GM13977 (cell line): ENCODE measurements at places on chromosomes 7 and 10.

- peak; percentile 29 for DNase-seq
Observed at GRCh38 chr10:48448796-48449195, 142.3 kb downstream of the MAPK8 start.

DNA sequence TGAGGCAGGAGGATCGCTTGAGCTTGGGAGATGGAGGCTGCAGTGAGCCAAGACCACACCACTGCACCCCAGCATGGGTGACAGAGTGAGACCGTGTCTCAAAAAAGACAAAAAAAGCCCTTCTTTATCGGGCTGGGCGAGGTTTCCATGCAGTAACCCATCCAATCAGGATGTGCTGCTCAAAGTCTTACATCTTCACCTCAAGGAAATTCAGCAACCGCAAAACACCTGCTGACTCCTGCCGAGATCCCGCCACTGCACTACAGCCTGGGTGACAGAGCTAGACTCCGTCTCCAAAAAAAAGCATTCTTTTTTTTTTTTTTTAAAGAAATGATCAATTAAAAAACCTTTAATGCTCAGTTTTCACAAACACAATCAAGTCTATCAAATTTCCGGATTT is 75.7 kb upstream of the KCTD7 start:
- DNase-seq = no peak

DNA sequence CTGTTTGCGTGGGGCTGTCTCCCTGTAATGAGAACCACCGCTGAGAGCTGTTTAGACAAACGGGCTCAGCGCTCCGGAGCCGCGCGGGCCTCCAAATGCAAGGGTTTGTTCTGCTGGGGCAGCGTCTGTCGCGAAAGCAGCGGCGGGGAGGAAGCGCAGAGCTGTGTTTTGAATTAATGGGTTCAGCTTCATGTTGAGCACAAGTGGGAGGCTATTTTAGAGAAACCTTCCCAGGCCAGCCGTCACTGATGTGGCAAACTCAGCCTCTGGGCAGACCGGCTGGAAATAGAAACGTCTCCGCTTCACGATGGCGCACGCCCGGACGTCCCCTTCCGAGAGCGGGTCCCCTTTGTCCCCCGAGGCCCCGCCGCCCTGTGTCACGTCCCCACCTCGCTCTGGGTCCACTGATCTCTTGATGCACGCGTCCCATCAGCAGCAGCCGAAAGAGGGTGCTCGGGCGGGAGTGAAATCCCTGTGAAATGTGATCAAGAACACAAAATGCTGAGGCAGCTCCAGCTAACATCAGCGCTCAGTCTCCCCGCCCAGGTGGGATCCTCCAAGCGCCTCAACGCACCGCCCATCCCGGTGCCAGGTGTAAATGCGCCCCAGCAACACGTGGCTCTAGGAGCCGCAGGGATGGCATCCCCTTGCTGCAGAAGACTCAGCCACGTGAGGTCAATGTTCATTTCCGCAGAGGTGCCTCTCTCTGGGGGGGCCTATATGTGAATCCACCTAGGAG is 44.9 kb downstream of the BAMBI start:
- no peak for DNase-seq

- no peak for DNase-seq
Observed at GRCh38 chr7:71625545-71625944, 493.6 kb downstream of the GALNT17 start.

- no peak for DNase-seq
Observed at GRCh38 chr7:11437994-11438393, 394.0 kb downstream of the THSD7A start.

DNA sequence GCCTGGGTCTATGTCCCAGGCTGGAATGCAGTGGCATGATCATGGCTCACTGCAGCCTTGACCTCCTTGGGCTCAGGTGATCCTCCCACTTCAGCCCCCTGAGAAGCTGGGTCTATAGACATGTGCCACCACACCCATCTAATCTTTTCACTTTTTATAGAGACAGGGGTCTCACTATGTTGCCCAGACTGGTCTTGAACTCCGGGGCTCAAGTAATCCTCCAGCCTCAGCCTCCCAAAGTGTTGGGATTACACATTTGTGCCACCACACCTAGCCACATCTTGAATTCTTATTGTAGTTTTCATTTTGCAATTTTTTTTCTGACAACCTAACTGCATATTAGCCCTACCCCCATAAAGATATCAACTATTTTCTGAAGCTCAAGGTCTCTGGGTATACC is 18.4 kb upstream of the COL1A2 start:
- no peak for DNase-seq

DNA sequence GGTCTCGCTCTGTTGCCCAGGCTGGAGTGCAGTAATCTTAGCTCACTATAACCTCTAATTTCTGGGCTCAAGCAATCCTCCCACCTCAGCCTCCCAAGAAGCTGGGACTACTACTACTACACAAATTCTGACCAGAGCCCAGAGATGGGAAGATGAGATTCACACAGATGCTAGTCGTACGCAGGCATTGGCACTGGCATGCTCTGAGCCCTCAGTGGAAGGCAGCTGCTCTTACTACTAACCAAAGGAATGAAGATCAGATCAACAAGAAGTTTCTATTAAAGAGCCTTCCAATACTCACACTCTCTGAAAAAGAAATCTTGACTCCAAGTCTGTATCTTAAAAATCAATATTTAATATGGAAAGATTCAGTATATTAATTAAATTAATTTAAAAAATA is 10.7 kb downstream of the GDF2 start:
- DNase-seq = no peak

DNA sequence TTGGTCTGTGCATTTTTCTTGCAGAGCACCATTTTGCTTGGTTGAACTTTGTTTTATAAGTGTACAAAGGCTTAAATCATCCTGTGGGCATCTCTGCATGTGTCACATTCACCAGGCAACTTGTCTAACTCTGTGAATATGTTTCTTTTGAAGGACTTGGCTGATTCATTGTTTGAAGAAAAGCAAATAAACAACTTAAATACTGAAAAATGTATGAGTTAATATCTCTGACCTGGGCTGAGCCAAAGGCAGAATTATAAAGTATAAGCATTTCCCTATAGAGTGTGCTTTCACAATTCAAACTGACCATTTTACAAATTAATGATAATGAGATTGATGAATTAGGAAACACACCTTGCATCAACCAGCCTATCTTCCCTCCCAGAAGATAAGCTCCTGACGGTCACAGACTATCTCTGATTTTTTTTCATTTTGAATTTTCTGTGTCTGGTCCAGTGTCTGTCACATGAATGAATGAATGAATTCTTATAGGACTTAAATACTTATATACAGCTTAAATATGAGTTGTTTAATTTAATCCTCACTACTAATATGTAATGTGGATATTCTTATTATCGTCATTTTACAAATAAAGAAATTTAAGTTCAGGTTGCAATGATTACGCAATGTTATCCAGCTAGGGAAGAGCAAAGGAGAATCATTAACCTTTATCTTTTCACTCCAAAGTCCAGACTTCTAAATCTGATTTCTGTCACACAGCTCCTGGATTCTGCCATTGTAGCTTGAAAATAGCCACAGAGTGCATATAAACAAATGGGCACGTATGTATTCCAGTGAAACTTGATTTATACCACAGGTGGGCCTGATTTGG is 182.0 kb upstream of the PHYHIPL start:
- no peak for DNase-seq

DNA sequence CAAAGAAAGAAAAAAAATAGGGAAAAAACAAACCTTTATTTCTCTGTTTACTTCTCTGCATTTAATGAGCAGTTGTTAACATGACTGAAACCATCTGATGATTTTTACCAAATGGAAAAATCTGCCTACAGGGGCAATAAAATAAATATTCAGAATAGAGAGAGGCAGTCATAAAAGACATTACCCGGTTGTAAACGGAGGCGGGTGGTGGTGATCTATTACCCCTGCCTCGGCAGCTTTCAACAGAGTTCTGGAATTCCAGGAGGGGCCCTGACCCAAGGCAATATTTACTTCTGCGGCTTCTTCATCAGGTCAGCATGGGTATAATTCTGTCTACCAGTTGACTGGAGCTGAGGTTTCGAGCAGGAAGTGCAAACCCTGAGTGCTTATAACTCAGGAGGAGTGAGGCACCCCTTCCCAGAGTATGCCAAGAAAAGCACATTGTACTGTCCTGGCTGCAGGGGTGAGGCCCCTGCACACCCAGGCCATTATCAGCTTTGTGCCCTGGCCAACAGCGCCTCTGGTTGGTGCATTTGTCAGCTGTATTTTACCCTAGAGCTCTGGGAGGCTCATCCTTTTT is 8.2 kb upstream of the CXCL12 start:
- no peak for DNase-seq

DNA sequence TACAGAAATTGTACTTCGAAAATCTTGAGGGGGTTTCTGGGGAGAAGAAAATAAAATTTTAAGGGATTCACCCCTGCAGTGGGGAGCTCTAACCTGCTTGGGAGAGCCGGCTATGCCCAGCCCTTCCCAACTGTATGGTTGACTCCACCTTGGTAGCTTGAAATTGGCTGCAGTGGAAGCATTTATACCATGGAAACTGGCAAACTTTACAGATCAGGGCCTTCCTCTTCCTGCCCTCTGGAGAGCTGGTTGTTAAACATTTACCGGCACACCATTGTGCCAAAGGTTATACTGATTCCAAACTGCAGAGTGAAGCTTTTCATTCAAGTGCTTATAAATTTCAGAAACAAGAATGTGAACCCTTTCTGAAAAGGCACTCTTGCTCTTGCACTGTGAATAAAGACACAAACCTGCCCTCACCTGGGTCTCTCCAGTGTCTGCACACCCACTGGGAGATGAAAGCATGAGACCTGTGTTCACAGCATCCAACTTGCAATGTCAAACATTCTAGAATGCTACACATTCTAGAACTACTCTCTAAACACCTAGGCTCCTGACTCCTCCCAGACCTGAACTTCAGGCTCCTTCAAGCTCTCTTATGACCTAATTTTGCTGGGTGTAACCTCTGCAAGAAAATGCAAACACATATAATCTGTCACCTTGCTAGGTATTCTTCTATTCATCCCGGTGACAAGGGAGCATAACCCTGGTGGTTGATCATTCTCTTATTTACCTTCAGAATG is 44.7 kb downstream of the ABLIM1 start:
- DNase-seq = no peak

DNA sequence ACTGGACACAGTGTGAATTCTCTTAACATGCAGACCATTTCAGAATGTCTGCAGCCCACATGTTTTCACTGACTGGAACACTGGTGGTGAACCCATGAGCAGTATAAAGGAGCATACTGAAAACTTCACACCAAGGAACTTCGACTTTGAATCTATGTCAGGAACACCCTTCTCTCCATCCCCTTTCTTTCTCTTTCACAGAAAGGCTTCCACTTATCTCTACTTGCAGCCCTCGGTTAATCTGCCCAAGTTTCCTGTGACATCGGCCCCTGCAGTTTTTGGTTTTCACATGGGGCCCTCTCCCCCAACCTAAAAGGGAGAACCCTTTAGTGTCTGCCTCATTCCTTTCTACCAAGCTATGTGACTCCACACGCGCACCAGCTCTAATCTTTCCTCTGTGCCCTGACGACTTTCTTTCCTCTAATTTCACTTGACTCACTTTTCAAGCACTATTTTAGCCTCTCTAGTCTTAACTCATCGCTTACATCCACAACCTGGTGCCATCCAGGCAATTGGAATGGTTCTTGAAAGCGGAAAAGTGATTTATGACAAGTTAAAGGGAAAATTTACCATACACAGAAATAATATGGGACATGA is 70.1 kb downstream of the RELN start:
- DNase-seq = no peak

DNA sequence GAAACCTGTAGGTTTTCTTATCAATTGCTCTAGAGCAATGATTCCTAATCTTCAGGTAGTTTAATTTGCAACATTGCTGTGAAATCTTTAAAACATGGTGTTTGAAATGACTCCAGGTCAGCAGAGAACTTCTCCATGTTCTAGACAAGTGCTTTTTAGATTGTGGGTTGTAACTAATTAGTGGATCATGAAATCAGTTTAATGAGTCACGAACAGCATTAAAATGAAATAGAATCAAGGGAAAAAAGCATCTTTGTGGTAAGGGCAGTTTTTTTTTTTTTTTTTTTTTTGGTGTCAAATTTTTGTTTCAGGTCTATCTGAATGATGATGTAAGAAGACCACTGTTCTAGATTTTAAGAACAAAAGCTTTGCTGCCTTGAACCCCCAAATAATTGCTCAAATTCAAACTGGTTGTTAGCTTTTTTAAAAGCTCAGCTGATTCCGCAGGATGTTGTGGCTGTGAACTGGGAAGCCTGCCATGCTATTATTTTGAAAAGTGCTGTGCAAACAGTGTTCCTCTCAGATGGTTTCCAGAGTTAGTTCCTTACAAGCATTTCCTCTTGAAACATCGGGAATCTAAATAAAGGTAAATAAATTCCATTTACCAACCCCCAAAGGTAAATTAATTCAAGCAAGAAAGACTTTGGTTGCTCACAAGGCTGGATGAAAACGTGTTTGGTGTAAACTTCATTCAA is 13.1 kb upstream of the PDK4 start:
- DNase-seq = no peak

- no peak for DNase-seq
Observed at GRCh38 chr7:91280185-91280584, 16.0 kb downstream of the FZD1 start.

DNA sequence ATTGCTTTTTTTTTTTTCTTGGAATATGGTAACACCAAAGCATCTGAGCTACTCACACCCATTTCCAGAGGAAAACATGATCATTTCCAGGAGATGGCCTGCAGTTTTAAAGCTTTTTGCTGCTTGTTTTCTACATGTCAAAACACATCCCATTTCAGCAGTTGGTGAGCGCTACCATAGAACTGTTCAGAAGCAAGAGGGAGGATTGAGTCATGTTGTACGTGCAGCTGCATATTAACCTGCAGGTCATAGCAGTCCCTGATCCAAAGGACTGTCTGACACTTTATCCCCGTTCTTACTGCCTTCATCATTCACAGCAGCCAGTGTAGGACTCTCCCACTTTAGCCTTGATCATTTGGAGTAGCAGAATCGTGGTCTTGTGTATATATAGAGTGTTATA is 124.6 kb downstream of the AUTS2 start:
- no peak for DNase-seq

DNA sequence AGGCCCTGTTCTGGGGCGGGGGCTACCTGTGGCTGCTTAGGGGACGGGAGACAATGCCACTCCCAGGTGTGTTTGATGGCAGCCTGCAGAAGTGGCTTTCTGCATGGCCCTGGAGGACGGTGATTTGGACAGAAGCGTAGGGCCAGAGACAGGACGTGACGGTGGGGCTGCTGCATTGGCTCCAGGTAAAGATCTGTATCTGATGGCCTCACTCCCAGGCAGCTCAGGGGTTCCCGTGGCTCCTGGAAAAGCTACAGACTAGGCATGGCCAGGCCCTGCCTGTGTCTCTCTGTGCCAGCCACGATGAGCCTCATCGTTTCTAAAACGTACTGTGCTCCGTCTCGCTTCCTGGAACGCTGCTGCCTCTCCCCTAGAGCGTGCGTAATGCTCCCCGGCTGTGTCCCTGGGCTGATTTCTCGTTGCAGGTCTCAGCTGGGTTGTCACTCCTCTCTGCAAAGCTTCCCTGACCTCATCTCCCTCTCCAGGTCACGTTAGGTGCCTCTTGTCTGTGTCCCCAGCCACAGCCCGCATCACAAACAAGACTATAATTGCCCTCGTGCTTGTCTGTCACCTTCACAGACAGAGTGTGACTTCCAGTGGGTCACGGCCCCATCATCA is 12.6 kb downstream of the GTF2IRD1 start:
- no peak for DNase-seq
